ENCODE measurements at places on chromosomes 12 and 14.

DNA sequence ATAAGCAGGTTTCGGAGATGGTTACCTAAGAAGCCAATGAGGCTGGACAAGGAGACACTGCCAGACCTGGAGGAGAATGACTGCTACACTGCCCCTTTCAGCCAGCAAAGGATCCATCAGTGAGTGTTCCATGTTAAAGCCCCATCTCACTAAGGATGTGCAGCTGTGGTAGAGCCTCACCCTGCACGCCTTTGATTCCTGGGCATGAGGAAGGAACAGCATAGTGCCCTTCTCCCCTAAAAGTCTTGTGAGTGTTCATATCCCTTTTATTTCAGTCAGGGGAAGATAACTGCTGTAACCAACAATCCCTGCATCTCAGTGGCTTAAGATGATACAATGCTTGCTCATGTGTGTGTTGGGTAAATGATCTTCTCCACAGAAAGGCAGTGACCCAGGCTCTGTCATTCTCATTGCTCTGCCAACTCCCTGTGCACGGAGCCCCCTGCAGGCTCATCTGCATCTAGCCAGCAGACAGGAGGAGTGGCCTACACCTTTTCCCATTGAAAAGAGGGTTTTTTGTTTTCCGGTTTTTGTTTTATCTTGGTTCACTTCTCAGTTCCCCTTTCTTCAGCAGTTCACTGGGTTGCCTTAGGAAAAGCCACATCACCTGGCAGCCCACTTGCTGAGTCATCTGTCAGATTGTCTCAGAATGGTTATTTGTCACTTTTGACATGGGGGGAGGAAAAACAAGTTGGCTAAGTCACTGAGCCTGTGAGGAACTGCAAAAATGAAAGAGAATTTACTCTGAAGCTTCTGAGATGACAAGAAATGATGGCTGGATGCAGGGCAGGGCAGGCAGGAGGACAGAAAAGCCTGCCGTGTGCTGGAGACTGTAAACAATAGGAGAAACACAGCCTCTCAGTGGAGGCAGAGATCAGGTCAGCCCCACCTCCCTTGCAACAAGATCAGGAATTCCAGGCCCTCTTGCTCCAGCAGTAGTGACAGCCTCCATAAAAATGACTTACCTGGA is 193.3 kb downstream of the ANO4 start:
- DNase-seq = peak; percentile 12

DNA sequence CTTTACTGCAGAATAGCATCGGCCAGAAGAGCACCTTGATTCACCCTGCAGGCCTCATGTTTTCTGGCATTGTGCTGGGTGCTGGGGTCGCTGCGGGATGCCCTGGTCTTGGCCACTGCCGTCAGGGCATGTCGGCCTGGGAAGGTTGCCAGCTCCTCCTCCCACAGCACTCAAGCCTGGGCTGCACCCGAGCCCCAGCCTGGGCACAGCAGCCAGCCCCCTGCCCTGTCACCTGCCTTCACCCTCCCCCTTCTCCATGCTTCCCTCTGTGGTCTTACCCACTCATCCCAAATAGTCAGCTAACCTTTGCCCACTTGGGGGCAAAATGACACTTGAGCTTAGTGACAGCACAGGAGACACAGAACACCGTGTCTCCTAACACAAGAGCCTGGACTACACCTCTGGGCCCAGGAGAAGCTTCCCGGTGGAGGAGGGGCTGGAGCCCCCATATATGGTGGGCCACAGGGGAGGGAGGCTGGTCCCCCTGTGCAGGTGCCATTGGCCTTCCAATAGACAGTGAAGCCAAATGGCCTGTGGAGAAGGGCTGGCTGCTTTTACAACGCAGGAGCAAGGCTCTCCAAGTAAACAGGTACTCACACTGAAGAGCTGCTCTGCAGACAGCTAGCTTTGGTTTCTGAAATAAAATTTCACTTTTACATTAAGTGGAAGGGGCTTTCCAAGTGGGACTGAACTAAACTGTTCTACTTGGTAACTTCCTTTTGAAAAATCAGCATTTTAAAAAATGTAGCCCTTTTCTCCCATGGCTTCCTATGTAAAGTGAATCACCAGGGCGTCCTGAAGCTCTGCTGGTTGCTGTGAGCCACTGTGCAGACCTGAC is 51.2 kb upstream of the AMN start:
- DNase-seq = no peak

- no peak for DNase-seq
Observed at GRCh38 chr12:128442096-128442495, 175.1 kb downstream of the TMEM132C start.

DNA sequence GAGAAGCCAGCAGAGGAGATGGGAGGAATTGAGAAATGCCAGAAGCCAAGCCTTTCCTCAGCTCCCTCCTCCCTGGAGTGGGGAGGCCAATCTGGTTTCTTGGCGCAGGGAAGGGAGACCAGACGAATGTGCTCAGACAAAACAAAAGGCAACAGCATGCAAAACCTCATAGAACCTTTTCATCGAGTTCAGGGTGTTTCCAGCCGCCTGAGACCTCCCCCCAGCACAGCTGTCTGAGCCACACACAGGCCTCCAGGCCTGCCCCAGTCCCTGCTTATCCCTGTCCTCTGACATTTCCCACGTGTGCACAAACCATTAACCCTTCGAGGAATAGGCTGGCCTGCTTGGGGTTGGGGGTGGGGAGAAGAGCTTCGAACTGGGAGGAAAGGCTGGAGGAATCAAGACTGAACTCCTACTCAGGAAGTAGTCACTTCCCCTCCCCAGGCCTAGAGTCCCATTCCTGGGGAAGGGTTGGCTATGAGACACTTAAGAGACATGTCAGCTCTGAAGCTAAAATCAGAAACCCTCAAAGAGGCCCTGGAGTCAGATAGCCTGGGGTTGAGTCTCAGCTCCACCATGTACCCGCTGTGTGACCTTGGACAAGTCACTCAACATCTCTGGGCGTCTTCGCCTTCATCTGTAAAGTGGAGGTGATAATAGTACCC is 10.7 kb downstream of the TBX3 start:
- DNase-seq = no peak

DNA sequence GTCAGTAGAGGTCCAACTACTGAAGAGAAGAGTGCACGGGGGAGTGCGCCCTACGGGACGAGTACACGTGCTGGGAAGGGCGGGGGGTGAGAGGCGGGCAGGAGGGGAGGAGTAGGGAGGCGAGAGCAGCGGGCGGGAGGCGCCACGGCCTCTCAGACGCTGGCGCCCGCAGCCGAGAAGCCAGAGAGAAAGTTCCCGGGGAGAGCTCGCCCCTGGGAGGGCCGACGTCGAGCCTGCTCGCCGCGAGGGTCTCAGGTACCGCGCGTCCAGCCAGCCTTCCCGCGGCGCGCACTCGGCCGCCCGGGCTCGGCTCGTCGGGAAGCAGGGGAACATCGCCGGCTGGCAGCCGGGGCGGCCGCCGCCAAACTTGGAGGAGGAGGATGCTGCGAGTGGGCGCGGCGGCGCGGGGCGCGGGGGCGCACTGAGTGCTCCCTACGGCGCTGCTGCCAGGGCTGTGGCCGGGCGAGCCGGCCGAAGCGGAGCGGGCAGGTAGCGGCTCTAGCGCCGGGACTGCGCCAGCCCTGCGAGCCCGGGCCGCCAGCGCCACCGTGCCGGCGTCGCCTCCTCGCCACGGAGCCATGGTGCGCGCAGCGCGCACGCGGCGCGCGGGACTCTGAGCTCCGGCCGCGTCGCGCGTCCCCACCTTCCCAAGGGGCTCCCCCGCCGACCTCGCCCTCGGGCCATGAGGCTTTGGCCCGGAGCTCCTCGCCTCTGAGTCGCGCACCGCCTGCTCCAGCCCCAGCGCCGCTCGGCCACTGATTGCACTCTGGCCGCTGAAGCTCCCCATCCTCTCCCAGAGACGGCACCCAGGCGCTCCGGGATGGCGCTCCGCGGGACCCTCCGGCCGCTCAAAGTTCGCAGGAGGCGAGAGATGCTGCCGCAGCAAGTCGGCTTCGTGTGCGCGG is at the start of gene SLC24A4:
SLC24A4 (plus strand) TSS at position 155 of the 905 bp plus-strand sequence; CDS start at position 821, 666 bp downstream.
- DNase-seq = no peak

DNA sequence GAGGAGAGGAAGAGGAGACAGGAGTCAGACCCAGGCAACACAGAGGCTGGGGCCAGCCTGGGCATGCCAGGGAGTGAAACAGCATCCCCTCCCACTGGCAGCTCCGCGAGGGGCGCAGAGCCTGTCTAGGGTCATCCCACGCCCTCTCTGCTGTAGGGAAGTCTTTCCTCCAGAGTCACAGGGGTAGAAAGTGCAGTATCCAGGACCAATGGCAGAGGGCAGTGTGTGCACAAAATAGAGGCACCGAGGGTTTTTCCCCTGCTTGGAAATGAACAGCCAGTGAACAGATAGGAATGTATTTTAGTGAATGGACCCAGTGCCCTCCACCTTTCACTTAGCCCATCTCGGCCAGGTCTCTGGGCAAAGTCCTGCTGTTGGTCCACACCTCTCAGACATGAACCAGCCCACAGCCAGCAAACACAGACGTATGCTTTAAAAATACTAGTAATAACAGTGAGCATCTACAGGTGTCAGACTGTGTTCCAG is 9.4 kb upstream of the KRT74 start:
- peak; percentile 60 for DNase-seq

GRCh38 chr12:104091136-104091535 is 26.8 kb downstream of the HCFC2 start:
- no peak for DNase-seq

All from CD4-positive, alpha-beta T cell treated with Interleukin-4 for 1 hour (primary cell).